CD4-positive, alpha-beta T cell treated with Interleukin-4 for 4 hours (primary cell): ENCODE measurements at places on chromosomes 5 and 9.

GRCh38 chr5:164921722-164922121, 1416.3 kb downstream of the MAT2B start:
- DNase-seq = no peak

DNA sequence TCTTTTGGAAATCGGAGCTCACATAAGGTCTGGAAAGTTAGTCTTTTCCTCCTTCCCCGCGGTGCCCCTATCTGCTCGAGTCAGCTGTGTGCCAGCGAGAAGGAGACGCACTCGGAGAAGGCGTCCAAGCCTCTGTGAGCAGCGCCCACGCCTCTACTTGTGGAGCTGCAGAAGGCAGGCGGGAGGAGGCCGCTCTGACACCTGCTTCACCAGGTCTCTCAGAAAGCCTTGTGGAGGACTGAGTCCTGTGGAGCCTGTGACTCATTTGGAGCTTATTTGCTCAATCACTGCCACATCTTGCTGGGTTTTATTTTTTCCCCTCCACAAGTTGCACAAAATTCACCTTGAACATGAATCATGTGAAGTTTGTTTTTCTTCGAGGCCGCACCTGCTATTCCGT, 117.5 kb downstream of the IRX2 start:
- no peak for DNase-seq

DNA sequence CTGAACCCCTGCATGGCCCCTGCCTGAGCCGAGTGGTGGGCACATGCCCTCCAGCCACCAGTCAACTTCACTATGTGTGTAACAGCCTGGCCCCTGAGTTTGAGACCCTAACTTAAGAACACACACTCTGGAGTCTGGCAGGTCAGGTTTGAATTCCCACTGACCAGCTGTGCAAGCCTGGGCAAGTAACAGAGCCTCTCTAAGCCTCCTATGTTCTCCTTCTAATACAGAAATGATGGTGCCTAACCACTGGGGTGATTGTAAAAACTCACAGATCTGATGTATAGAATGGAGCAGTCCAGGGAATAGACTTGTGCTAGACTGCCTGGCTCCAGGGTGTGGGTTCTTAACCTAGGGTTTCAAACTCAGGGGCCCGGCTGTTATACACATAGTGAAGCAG, 16.7 kb upstream of the AKNA start:
- DNase-seq = no peak

DNA sequence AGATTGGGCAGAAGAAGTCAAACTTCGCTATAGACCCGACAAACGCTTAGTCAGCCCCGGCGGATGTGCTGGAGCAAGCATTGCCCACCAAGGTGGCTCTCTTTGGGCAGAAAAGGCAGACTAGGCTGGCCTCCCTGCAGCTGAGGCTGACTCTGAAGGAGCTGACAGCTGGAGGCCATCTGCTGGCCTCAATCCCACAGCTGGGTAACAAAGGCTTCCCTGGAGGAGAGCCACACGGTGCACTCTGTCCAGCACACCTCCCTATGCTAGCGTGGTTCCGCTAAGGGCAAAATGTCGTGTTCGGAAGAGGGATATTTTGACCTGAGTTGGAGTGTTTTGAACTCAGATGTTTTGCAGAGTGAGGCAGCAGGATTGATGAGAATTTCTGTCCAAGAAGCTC, 103.5 kb upstream of the PTCH1 start:
- no peak for DNase-seq

- DNase-seq = no peak
These were observed 5.4 kb upstream of the GBGT1 start for GRCh38 chr9:133169102-133169501.

DNA sequence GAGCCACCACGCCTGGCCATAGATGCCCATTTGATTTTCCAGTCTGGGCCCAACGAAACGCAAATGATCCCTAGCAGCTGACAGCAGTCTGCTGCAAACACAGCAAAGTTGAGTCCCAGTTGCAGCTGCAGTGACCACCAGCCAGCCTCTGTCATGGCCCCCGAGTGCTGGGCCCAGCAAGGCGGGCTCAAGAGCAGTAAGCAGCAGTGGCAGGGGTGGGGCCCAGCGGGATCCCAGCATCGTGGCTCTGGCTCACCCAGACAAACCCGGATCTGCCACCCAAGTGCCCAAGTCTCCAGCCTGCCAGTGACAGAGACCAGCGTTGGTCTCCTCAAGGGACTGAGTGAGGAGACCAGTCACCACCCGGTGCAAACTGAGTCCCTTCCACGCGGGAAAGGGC, 6.9 kb upstream of the LTC4S start:
- no peak for DNase-seq

- DNase-seq = no peak
These were observed 233.5 kb downstream of the MAN2A1 start for GRCh38 chr5:109923205-109923604.

GRCh38 chr9:96048956-96049831, 173.7 kb downstream of the ERCC6L2 start:
- no peak for DNase-seq

DNA sequence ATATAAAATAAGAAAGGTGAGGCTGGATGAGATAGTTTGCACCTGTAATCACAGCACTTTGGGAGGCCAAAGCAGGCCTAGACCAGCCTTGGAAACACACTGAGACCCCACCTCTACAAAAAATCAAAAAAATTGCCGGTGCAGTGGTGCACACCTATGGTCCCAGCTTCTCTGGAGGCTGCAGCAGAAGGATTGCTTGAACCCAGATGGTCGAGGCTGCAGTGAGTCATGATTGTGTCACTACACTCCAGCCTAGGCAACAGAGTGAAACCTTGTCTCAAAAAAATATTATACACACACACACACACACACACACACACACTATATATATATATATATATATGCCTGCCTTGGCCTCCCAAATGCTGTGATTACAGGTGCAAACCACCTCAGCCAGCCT, 1.3 kb downstream of the SLC35D2 start:
- DNase-seq = peak; percentile 23

DNA sequence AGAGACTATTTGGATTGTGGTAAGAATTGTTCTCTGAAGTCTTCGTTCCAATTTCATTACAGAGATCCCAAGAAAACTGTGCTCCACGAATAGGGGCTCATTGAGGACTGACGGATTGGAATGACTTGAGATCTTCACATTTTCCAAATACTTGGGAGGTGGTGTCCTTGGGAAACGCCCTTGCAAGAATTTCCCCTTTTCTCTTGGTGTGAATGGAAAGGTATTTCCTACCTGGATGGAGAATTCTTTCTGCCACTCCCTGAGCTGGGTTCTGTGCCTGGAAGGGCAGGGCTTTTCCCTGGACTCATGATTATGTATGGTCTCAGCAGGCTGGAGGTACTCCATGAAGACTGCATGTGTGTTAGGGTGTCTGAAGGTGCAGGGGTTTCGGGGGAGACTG, 53.9 kb downstream of the SNX18 start:
- DNase-seq = no peak

GRCh38 chr9:103261951-103262350, 266.8 kb downstream of the CYLC2 start:
- no peak for DNase-seq

DNA sequence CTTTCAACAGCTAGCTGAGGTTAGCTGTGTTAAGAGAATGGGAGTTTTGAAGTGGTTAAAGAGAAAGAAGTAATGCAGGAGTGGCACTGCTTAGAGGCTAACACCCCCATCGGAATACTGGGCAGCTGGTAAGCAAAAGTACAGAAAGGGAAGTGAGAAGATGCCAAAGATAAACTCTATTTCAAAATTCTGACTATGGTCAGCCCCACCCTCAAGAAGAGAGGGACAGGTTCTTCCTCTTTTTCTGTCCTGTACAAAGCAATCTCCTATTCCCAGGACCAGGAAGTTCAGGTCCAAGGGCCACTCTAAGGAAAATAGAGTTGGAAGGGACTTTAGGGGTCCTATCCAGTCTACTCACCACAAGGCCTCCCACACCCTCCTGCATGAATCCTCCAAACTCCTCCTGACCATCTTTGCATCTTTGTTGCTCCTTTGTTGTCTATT, 45.9 kb upstream of the JAK2 start:
- DNase-seq = peak; percentile 26

DNA sequence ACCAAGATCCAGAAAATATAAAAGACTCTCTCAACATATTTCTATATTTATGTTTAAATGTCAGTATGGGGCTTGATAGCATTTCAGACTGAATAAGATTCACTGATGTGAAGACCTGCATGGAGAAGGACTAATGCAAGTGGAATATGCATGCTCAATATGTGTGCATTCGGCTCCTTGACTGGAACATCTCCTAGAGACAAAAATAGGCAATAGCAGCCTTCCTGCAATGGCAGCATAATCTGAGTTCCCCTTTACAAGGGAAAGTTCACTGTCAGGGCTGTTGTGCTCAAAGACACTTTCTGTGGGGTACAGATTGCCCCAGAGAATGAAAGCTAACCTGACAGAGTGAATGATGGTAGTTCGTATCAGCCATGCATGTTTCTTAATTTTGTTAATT, 42.4 kb downstream of the STARD4 start:
- no peak for DNase-seq

DNA sequence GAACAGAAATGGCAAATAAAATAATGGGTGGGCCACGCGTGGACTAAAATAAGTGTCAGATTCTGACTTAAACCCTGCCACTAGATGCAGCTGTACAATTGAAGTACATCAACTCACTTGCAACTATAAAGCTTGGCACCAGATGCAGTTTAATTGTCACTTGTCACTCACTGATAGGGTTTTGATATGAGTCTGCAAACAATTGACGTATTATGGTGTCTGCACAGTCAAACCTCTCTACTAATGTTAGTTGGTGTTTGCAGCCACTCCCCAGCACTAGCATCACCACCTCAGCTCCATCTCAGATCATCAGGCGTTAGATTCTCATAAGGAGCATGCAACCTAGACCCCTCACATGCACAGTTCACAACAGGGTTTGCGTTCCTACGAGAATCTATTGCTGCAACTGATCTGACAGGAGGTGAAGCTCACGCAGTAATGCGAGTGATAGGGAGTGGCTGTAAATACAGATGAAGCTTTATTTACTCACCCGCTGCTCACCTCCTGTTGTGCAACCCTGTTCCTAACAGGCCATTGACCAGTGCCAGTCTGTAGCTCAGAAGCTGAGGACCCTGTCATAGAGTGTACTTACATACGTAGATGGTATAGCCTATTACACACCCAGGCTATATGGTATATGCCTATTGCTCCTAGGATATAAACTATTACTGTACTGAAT, 72.1 kb upstream of the SEMA6A start:
- no peak for DNase-seq

- no peak for DNase-seq
These were observed 396.9 kb upstream of the PAPPA start for GRCh38 chr9:115756736-115757135.

DNA sequence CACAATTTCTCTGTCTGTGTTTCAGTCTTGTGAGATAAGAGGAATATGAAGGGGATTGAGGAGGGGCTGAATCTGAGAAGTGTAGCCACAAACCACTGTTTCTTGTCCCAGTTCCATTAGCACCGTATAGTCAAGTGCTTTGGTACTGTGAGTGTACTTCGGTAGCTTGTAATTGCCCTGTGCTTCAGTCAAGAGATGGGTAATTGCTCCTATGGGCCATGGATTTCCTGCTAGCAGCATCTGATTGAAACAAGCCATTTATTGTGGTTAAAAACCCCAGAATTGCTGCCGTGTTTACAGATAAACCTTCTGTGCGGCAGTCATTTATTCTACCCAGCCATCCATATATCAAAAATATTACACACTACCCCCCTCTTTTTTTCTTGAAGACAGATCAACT, 98.6 kb downstream of the MAT2B start:
- DNase-seq = no peak

GRCh38 chr5:146306838-146307237, 31.8 kb upstream of the POU4F3 start:
- DNase-seq = no peak

DNA sequence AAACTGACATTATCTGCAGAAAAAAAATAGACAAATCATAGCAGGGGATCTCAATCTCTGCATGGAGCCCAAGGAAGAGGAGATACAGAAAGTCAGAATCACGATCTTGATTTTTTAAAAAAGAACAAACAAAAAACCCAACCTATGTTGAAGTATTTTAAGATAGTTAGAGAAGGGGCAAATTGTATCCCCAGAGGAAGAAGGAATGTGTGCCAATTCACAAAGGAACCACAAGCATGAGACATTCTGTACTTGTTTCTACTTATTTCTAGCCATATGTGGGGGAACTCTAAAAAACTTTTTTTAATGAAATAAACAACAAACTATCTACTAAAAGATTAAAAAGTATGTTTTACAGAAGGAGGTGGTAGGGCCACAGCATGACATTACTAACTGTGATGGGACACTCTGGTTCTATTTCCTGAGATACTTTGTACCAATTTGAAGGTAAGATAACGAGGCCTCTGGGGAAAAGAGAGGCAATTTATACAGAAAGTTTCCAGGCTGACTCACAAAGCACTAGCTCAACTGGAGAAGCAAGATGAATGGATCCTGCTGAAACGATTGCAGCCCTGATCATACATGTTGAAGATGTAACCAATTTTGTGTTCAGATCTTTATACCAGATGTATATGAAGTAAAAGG, 22.5 kb downstream of the RANBP3L start:
- DNase-seq = no peak

- DNase-seq = no peak
These were observed 164.7 kb downstream of the TSSK1B start for GRCh38 chr5:113270086-113270485.

DNA sequence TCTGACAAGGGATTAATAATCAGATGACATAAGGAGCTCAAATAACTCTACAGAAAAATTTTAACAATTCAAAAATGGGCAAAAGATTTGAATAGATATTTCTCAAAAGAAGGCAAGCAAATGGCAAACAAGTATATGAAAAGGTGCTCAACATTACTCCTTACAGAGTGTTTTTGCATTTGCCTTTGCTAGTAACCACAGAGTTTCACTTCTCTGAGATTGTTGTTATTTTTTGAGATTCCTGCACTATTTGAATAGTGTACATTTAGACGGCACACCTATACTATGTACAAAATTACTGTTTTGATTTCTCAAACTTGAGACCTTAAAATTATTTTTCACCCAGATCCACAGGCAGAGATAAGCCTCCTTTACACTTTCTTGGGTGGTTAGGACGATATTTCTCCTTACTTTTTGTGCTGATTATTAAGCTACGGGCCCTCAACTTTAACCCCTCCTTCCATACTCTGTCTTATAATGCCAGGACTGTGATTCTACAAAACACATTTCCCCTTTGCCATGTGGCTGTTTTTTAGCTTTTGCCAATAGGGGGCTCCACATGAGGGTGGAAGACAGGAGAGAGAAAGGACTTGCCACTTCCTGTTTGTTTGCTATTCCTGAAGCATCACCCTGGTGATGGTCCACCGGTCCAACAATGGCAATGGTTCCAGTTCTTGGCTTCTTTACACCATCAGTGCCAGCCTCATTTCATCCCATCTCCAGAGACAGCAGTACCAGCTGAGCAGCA, 65.0 kb upstream of the DAP start:
- DNase-seq = no peak

GRCh38 chr5:72682561-72682960, 133.9 kb upstream of the TNPO1 start:
- DNase-seq = no peak

DNA sequence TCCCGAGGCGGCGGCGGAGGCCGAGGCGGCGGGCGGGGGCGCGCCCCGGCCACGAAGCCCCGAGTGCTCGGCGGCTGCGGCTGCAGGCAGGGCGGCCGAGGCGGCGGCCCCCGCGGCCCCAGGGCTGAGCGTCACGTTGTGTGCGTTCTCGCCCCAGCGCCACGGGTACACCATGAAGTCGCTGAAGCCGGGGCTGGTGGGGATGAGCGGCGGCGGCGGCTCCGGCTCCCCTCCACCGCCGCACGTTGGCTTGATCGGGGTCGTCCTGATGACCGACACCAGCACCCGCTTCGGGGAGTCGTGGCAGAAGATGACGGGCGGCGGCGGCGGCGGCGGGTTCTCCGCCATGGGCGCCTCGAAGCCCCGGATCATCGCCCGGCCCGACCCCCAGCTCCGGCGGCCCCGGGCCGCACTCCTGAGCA, 498 bp downstream of the ZNF367 start:
- peak; percentile 19 for DNase-seq

GRCh38 chr5:28329176-28329575, 1290.8 kb upstream of the CDH9 start:
- no peak for DNase-seq
